ELF-1 (cell line): ENCODE measurements at places on chromosomes 3 and 15.

GRCh38 chr3:31341130-31341529, 191.6 kb upstream of the STT3B start:
- peak; percentile 39 for DNase-seq

DNA sequence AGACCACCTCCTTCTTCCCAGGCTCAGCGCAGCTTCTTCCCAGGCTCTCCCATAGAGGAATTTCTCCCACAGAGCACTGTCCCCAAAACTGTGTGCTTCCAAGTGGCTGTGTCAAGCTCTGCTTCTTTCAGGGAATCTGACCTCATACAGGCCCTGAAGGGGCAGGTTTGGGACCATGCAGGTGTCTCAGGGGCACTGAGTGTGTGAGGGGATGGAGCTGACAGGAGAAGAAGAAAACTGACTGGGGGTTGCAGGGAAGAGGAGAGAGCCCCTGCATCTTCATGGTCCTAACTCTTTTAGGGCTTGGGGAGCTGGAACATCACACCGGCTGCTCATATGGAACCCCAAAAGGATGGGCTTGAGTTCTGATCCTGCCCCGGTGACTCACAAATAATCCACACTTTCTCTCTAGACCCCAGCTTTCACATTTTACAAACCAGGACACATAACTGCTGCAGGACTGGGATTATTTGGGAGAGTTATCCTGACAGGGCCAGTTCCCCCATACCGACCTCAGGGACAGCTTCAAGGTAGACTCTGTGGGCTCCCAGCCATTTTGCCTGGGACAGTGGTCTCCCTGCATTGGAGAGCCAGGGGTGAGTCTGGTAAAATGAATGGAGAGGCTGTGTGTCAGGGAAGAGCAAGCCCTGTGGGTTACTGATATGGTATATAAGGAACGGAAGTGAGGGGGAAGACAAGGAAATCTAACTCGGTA, 316.1 kb downstream of the TLE3 start:
- no peak for DNase-seq

- DNase-seq, result no peak
Observed at GRCh38 chr3:23809294-23809693, 3.5 kb downstream of the UBE2E1 start.

DNA sequence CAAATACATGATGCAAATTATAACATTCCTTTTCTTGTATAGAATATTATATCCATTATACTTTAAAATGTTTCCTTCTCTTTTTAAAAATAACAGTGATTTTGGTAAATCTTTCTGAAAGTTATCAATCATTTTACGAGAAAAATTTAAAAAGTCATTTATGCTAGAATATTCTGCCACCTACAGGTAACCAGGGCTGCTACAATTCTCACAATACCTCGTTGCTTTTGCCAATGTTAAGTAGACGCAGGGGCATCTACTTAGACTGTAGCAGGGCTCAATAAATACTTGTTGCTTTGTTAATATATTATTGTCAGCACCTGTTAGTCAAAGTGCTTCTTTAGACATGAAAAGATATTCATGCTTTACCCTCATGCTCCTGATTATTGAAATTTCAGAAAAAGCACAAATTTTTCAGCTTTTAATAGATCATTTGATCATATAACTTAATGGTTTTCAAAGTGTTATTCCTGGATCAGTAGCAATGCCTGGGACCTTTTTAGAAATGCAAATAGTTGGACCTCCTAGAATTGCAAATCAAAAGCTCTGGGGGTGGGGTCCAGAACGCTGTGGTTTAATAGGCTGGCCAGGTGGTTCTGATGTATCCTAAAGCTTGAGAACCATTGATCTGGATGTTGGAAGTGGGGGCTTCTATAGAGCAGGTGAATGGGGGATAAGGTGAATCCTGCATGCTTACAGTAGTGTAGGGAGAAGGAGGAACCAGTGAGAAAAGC, 223.6 kb upstream of the PDZRN3 start:
- no peak for DNase-seq

- no peak for DNase-seq
Observed at GRCh38 chr3:115581362-115582135, 41.8 kb upstream of the GAP43 start.

DNA sequence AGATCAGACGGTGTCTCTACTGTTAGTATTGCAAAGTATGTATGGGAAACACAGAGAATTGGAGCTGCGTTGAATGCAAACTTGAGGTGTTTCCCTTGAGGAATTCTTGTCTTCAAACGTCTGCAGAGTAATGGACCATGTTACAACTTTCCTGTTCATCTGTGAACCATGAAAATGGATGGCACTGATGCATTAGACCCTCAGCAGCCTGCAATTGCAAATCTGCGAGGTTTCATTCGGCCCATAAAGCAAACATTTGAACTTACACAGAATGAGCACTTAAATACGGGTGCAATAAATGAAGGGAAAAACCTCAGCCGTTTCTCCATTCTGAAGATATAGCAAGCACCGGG, 49.7 kb downstream of the LRRN1 start:
- no peak for DNase-seq

GRCh38 chr3:12508291-12508700, 24.0 kb downstream of the TSEN2 start:
- DNase-seq, result peak; percentile 19

- DNase-seq, result no peak
Observed at GRCh38 chr15:66270932-66271331, 17.4 kb upstream of the MEGF11 start.
